NB4 (cell line): ENCODE measurements at places on chromosomes 2 and 18.
A peak's percentile ranks its signal among the peaks of the same experiment; 100 is the strongest.

- DNase-seq, result peak; percentile 28
These were observed 2.0 kb downstream of the FMNL2 start for GRCh38 chr2:152336854-152337510.

DNA sequence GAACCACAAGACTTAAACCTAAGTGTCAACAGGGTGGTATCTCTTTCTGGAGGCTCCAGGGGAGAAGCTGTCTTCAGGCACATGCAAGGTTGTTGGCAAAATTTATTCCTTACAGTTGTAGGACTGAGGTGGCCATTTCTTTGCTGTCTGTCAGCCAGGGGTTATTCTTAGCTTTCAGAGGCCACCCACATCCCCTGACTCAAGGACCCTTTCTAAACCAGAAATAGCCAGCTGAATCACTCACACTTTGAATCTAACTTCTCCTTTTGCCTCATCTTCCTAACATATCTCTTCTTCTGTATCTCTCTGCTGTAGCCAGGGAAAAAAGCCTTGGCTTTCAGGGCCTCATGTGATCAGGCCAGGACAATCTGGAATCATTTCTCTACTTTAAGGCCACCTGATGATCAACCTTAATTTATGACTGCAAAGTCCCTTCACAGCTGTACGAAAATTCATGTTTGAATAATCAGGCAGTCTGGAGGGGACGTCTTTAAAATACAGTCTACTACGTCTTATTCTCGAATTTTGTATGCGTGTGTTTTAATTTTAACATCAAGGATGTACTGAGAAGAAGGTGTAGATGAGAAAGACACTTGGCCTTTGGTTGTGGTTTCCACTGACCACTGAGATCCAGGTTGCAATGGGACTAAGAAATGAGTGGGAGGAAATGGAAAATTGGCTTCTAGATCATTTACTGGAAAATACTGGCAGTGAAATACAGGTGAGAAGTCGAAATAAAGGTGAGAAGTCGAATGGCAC, 90.4 kb downstream of the DOCK10 start:
- peak; percentile 62 for DNase-seq

GRCh38 chr2:239093952-239094351, 246.1 kb downstream of the TWIST2 start:
- DNase-seq, result no peak

- DNase-seq, result no peak
These were observed 111.3 kb downstream of the NDUFA10 start for GRCh38 chr2:239913636-239914417.

- DNase-seq, result no peak
These were observed 90.6 kb upstream of the MBOAT2 start for GRCh38 chr2:9094117-9094516.

DNA sequence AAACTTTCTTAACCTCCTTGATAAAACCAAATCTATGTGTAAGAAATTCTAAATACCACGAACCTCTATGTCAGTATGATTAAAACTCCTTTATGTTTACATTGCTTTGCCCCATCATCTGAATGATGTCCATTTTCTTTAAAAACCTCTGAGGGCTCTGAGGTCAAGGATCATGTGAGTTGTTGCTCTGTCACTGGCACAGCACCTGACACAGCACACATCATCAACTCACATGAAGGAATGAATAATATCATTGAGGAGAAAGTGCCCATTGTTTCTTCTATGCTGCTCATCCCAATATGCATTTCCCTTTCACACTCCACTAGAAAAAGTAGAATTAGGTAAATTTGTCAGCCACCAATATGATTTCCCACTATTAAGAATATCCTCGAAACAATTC, 1178.7 kb upstream of the NRXN1 start:
- no peak for DNase-seq

- no peak for DNase-seq
These were observed 8.2 kb downstream of the ATIC start for GRCh38 chr2:215320102-215320501.

GRCh38 chr2:32633040-32633439, 5.2 kb downstream of the TTC27 start:
- no peak for DNase-seq

DNA sequence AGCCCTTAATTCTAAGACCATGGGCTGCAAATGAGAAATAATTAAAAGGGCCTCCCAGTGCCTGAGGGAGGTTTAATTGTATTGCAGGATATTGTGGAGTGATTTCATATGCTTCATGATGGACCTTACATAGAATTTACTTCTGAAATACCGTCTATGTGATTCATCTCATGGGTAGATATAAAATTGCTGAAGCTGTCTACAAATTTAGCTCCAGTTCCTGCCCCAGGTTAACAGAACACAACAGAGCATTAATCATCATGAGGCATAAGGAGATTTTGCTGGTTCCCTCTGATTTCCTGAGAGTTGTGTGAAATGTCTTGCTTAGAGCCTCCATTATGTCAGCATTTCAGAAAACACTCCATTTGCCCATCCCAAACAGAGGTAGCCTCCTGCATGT, 770 bp downstream of the UPP2 start:
- no peak for DNase-seq

DNA sequence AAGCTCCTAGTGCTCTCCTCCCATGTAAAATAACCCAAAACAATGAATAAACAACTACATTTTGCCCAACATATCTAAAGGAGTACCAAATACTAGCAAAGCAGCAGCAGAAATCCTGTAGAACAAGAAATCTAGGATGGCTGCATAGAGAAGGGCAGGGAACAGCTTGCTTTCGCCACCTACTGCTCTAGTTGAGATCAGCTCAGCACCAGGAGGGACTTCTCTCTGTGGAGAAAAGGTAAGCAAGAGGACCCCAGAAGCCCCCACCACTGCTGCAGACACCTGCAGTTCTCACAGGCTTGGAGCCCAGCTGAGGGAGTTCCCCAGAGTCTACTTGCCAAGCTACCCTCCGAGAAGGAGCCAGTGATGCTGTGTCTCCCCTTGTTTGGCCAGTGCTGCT, 243.0 kb upstream of the CHST9 start:
- no peak for DNase-seq

GRCh38 chr2:113298176-113298575, 19.5 kb upstream of the PAX8 start:
- DNase-seq, result peak; percentile 21

- no peak for DNase-seq
These were observed 5.2 kb upstream of the SCN7A start for GRCh38 chr2:166499281-166499680.

GRCh38 chr2:178477443-178478129, 814 bp downstream of the FKBP7 start:
- peak; percentile 26 for DNase-seq
